ENCODE measurements at places on chromosomes 1 and 21.

DNA sequence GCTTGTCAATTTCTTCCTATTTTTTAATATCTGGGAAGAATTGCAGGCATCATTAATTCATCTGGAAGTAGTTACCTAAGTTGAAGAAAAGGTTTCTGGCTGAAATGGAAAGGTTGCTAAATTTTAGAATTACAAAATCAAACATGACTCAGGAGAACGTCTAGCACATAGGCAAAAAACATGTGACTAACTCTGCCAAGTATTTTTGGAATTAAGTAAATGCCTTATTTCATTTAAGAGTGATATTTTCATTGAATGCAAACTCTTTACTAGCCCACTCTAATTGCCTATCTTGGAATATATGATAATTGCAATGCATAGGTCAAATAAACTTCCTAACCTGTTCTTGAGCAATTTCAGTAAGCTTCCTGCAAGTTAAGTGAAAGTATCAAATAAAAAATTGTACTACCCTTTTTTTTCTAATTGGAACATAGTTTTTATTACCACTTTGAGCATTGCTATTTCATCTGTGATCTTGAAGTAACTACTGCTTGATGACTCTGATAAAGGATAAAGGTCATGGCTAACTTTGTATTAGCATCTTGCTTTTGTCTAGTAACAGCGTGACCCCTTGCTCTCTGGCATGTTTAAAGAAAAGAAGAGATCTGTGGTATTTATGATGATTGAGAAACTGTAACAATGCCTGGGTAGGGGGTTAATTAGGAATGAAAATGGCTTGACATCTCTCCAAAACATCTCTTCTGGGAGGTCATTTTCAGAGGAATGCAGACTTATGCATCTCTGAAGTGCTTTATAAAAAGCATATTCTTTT lies 208.3 kb upstream of the NCAM2 start:
- no peak for DNase-seq

DNA sequence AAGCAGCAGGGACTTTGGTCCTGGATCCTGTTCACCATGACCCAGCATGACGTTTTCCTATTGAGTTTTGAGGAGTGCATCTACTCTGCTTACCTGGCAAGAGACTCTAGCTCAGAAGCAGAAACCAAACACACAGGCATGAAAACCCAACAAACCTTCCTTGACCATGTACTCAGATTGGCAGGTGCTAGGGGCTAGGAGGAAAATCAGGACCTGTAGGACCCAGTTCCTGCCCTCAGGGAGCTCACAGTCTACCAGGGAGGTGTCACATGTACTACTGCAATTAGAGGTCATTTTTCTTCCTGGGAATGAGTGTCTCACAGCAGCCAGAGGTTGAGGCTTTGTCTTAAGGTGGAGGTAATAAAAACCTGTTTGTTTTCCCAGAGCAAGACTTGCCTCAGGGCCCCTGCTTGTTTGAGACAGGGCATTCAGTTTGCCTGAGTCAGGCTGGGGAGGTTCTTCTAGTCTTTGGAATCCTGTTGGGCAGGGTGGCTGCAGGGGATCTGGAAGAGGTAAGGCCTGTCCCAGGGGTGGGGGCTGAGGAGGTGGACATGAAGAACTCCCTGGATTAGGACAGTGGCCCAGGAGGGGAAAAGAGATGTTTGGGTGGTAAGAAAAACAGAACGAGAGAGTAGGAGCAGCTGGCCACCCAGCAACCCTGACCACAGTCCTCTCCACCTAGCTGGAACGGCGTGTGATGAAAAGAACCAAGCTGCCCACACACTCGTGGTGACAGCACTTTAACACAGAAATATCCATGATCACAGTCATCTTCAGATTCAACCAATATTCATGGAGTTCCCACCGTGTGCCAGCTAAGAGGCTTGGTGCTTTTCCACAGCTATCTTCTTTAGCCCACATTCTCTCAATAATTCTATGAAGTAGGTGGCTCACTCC lies 30.8 kb downstream of the IER5 start:
- DNase-seq: no peak

GRCh38 chr1:69498711-69499110 lies 69.0 kb upstream of the LRRC7 start:
- no peak for DNase-seq

- DNase-seq: no peak
Measured at GRCh38 chr21:32102426-32102825, 176.4 kb downstream of the MIS18A start.

DNA sequence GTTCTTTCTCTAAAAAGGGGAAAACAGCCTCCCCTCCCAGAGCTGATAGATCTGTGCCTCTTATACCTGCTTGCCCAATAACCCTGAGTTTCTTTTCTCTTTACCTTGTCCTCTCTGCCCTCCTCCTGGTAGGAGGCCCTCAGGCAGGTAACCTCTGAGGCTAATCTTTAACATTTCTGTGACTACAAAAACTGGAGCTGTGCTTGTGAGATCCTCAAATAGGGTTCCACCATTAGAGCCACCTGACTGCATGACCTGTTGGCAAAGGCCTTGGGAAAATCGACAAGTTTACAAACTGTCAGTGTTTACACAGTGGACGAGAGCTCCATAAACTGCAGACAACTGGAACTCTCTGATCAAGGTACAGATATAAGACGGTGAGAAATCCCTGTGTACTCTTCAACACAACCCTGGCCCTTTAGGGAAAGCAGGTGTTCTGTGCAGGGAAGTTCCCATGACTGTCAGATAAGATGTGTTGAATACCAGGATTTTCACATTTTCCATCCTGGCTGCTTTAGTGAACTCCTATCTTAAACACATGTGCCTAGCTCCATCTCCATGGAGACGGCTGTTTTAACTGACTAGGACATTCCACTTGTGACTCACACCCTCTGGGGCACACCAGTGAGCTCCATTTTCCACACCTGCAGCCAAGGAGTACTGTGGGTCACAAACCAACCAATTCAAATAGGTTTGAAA lies 38.3 kb downstream of the ECE1 start:
- DNase-seq: no peak

GRCh38 chr1:14435368-14436023 lies 163.0 kb upstream of the KAZN start:
- no peak for DNase-seq

- no peak for DNase-seq
Measured at GRCh38 chr1:53330819-53331218, 2.9 kb upstream of the LRP8 start.
